ENCODE measurements at places on chromosomes 16 and 17.

- no peak for DNase-seq
Measured at GRCh38 chr17:16442141-16442540, 26.8 kb downstream of the TRPV2 start.

DNA sequence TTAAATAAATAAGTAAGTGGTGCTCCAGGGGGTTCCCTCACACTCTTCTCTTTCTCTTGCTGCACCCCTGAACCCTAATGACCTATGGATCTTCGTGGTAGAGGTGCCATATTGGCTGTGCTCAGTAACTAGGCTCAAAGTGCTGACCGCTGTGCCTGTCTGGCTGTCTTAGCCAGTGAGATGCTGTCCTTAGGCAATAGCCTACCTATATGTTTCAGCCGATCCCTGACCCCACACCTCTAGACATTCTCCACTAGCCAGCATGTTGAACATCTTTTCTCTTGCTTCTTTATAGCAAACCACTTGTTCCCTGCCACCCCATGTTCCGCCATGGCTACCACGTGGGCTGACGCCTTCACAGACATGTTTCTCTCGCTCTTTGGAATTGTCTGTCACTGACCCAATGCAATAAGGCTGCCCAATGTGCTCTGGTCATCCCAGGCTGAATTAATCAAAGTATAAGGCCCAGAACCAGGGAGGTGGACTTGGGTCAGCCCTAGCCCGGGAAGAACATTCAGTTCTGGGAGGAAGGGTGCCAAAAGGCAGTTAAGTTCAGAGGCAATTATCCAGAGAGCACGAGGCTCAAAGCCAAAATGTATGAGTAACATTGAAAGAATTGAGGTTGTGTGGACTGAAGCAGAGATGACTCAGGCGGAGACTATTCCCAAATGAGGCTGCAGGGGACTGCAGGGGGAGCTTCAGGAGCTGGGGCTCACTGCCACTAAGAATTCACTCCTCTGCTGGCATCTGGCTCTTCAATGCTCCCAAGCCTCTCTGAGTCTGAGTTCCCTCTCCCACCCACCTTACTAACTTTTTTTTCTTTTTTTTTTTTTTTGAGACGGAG lies 28.7 kb upstream of the TNRC6A start:
- no peak for DNase-seq

- peak; percentile 52 for DNase-seq
Measured at GRCh38 chr16:68257251-68257905, 6.9 kb upstream of the SLC7A6 start.

- no peak for DNase-seq
Measured at GRCh38 chr16:89593841-89594240, 18.3 kb downstream of the CPNE7 start.

DNA sequence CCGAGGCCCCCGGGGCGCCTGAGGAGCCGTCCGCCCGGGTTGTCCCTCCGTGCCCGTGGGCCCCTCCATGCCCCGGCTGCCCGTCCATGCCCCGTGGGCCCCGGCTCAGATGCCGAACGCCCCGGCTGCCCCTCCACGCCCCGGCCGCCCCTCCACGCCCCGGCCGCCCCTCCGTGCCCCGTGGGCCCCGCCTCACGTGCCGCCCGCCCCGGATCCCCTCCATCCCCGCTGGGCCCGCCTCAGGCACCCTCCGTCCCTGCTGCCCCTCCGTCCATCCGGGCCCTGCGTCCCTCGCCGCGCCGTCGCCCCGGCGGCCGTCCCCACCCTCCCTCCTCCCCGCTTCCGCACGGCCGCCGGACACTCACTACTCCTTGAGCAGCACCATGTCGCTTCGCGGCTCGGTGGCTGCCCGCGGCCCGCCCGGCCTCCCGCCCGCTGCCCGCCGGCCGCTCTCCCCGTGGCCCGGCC lies 382 bp downstream of the PITPNA start:
- no peak for DNase-seq

DNA sequence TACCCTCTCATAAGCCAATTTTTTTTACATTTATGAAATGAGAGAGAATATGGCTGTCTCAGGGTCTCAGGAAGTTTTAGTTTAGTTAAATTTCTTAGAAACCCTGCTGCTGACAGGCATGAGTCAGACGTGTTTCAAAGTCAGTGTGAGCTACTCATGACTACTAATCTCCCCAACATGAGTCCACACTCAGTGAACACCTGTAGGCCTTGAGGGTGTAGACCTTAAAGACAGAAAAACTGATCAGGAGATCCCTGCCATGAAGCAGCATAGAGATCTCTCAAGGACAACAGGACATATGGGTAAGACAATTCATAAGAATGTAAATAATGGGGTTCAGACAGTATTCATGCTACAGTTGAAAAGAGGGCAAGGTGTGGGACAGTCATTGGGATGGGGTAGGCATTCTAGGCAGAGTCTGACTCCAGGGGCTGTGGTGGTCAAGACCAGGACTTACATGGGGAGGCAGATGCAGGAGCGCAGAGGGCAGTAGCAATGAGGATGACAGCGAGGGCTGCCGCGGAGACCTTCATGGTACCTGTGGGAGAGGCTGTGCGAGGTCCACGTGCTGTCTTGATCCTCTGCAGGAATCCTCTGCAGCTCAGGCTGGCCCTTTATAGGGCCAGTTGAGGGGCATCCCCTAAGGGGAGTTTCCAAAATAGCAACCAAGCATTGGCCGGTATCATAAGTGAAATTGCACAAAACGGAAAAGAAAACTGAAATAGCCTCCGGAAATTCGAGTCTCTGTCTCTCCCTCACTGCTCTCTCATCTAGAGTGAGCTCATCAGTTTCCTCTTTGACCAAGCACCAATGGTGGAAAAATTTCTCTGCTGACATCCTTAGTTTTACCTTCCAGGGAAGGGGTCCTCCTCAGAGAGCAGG lies at the start of gene CCL5:
Gene CCL5 (minus strand): TSS at position 588 of the 882 bp plus-strand sequence.
- peak; percentile 79 for DNase-seq

DNA sequence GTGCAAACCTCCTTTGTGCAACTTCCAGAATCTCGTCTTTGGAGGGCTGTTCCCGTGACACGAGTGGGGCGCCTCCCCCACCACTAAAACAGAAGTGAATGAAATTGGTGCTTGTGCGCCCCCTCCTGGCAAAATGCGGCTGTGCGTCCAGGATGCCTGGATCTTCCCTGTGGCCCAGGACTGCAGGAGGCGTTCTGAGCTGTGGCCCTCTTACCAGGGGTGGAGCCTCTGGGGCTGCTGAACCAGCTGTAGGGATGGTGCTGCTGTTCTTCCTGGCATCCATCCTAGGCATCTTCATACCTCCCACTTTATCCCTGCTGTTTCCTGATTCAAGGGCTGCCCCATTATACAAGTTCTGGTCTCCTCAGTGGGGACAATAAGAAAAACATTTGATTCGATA lies 18.5 kb upstream of the NAGLU start:
- DNase-seq = no peak

DNA sequence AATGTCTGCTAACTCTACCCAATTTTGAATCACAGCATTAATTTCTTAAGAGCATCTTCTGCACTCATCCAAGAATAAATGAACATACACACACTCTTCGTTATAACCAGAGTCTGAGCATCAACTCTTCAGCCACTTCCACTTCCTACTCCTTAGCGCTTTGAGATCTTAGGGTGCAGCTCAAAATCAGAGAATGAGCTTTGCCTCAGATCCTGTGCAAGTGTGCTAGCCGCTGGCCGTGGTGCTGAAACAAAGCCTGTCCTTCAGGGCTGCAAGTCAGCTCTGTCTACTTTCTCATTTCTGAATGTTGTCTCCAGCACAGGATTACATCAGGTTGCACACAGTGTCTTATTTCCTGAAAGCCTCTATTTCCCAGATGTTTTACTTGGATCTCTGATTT lies 165.4 kb downstream of the AIPL1 start:
- DNase-seq = no peak

DNA sequence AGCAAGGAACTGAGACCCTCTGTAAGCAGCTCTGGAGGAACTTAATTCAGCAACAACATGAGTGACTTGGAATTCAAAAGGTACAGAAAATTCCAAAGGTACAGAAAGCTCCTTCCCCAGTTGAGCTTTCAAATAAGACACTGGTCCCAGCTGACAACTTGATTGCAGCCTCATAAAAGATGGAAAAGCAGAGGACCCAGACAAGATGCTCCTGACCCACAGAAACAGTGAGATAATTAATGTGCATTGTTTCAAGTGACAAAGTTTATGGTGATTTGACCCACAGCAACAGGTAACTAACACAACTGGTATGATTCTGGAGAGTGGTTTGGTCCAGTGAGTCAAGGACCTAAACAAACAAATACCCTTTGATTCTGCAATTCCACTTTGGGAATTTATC lies 15.2 kb upstream of the TMEM114 start:
- DNase-seq = no peak

DNA sequence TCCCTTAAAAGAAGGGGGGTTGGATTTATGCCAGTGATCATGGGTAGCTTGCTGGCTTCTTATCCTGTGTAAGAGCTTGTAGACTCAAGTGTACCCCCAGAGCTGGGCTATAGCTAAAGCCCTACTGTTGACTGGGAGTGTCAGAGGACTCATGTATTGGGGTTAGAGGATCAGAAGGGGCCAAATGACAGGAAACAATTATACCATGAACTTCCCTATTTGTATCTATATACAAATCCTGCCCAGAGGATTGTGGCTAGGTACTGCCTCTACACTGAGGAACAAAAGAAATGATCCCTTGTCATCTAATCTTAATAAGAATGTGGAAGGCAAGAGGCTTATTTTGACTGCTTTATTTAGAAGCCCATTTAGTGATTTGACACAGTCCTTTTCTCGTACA lies 14.3 kb downstream of the ZP2 start:
- DNase-seq = no peak

DNA sequence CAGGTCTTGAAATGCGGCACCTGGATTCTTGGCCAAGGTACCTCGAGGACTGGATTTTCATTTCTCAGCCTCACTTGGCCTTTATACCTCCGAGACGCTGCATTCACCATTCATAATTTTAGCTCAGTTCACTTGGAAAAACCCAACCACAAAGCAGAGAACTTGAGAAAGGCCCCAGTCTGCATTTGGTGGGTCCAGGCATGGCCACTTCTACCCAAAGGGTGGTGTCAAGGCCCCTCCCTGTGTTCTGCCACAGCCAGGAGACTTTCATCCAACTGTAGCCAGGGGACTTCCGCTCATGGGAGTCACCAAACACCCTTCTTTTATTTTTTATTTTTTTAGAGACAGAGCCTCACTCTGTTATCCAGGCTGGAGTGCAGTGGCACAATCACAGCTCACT lies 14.7 kb upstream of the TVP23A start:
- DNase-seq = no peak

DNA sequence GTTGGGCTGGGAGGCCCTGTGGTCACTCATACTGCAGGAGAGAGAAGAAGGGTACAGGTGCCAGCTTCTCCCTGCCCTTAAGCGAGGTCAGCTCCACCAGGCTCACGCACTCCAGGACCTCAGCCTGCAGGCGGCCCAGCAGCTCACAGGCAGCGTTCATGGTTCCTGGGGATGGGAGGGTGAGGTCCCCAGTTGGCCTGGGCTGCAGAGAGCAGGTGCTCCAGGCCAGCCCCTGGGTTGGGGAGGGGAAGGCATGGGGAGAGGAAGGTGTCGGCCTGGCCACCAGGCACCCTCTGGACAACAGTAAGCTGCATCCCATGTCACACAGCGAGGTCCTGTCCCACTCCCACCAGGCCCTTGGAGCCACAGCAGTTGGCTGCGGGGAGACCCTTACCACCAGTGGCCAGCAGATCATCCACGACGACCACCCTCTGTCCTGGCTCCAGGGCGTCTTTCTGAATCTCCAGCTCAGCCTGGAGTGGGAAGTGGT lies 2.0 kb downstream of the APRT start:
- DNase-seq = no peak

DNA sequence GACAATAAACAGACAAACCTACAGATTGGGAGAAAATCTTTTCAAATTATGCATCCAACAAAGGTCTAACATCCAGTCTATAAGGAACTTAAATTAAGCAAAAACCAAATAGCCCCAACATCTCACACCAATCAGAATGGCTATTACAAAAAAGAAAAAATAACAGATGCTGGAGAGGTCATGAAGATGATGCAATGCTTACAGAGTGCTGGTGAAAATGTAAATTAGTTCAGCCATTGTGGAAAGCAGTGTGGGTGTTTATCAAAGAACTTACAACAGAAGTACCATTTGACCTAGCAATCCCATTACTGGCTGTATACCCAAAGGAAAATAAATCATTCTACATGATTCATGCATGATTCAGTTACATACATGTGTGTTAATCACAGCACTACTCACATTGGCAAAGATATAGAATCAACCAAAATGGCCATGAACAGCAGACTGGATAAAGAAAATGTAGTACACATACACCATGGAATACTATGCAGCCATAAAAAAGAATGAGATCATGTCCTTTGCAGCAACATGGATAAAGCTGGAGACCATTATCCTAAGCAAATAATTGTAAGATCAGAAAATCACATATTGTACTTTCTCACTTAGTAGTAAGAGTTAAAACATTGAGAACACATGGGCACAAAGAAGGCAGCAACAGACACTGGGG lies 223.9 kb upstream of the WSB1 start:
- no peak for DNase-seq

DNA sequence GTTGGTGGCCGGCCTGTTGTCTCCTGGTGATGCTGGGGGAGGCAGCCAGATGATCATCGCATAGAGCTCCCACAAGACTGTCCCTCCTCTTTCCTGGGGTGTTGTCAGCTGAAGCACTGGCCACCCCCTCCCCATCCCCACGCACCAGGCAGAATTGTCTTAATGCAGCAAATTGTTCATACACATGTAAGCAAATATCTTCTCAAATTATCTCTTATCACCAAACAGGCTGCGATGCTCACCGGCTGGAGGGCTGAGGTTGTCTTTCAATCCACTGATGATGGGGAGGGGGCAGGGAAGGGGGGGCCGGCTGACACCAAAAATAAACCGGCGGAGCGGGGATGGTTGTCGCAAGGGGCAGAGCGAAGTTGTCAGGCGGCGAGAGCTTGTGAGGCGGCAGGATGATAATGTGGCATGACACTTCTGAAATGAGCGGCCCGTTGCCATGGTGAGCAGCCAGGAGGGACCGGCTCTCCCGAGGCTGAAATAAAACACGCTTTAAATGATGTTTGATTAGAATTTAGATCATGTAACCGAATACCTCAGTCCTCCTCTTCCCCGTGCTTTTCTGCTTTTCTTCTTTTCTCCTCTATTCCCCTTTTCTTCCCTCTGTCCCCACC lies 59.8 kb downstream of the MRM1 start:
- no peak for DNase-seq

GRCh38 chr16:24253192-24253591 lies 2.9 kb upstream of the CACNG3 start:
- DNase-seq = peak; percentile 37

GRCh38 chr17:18857864-18858566 lies at the start of gene PRPSAP2:
Gene PRPSAP2 (plus strand): TSS chr17:18858131. CDS start chr17:18865834, 7,703 bp downstream.
- peak; percentile 83 for DNase-seq

DNA sequence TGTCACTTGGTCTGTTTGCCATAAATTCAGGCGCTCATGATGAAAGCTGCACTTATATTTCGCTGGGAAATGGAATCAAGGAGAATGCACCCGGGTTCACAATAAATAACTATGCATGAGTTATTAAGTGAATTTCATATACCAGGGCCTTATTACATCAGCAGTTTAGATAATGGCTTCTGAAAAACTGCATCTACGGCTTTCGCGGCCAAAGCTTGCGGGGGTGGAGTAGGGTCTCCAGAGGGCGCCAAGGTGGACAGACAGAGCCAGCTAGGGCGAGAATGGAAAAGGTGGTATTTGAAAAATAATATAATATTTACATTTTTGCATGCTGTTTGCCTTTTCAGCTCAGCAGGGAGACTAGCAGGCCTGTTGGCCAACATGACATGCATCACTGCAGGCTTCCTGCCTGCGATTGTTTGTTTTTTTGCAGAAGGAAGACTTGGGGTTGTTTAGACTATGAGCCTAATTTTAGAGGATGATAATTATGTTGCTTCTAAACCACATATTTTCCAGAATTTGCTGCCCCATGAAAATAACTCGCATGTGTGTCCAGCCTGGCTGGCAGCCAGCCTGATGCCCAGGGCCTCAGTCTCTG lies 173.8 kb upstream of the IRX3 start:
- DNase-seq = no peak

GRCh38 chr16:49373504-49373903 lies at the start of gene C16orf78:
Gene C16orf78 (plus strand): TSS chr16:49373804. CDS start chr16:49373940, 136 bp downstream.
- no peak for DNase-seq

Data from GM12864 (cell line).